ENCODE measurements at places on chromosomes 16 and 17. TPM values are rescaled to one million over a fixed set of nuclear protein-coding genes. Genes with fewer than 3 reads are reported as not detected.

Gene TP53TG3
- total RNA-seq = not detected

Gene PROCA1
- total RNA-seq = 7.3 TPM

Gene FBXW10
- total RNA-seq = not detected

Gene PDIA2
- not detected for total RNA-seq

Gene GPR179
- total RNA-seq = not detected

Gene GAS2L2
- not detected for total RNA-seq

Gene KRT17
- not detected for total RNA-seq

Measured in activated naive CD4-positive, alpha-beta T cell treated with anti-CD3 and anti-CD28 coated beads, Interleukin-2, amount 10 ng/mL, durations not matched to agents 5 hours and 36 hours (primary cell).